ENCODE measurements at places on chromosomes 11 and 22.

DNA sequence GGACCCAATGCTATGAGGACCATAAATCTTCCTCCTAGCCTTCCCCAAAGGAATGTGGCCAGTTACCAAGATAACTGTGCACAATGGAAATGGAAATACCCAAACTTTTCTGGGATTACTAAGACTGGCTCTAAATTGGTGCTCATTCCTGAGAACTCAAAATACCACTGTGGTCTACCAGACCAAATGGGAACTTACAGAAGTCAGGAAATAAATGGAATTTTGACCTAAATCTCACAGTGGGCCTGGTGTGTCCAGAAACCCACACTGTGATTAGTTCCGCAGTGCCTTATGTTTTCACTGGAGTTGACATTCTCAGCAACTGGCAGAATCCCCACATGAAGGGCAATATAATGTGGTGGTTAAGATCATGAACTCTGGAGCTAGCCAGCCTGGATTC lies 99.4 kb upstream of the ZC3H12C start:
- DNase-seq = no peak

DNA sequence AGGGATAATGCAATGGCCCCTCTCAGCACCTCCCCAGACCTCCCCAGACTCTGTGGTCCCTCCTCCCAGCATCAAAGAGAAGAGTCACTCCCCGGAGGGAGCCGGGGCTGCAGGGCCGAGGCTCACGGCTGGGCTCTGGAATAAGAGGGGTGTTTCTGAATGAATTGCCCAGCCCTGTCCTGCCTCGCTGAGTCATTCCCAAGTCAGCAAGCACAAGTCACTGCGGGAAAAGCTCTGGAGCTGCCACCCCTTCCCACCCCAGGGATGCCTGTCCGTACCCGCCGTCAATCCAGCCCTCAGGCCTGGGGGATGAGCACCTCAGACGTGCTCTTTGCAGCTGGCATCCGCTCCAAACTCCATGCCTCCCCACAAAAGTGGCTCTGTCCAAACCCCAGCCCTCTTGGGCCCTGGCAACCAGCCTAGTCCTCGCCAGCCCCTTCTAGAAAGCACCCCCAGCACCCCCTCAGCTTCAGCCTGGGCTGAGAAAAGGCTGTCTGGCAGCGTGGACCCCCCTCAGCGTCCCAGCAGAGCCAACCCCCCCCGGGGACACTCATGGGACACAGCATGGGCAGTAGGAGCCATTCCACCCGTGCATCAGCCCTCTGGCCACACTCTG lies 22.7 kb downstream of the CELSR1 start:
- DNase-seq = no peak

DNA sequence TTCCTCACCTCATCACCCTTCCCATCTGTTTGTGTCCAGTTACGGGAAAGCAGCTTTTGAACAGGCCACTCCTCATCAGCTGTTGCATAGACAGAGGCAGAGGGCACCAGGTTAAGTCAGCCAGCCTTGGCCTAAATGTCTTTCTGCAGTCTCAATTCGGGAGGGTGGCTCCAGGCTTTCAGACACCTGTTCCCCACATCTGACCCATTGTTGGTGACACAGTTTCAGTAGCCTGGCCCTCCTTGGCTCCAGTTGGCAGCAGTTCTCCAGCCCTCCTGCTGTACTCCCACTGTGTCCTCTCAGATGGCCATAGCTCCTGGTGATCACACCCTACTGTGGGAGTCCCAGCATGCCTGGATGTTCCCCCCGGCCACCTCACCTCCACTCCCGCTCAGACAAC lies 70.8 kb upstream of the MYOD1 start:
- DNase-seq = no peak

- no peak for DNase-seq
These were observed 12.5 kb downstream of the RAC2 start for GRCh38 chr22:37231406-37232139.

GRCh38 chr22:42613872-42614301 lies 796 bp downstream of the POLDIP3 start:
- no peak for DNase-seq

DNA sequence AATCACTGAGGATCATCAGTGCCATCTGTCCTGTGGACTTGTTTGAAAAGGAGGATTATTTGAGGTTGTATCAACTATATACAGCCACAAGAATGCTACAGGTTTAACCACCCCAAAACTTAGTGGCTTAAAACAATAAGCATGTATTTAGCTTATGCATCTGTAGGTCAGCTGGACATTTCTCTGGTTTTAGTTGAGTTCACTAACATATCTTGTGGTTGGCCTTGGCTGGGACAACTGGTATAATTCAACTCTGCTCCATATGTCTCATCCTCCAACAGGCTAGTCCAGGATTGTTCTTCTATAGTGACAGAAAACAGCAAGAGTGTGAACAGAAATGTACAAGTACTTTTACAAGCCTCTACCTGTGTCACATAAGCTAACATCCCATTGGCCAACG lies 49.9 kb upstream of the SOX6 start:
- DNase-seq = no peak

DNA sequence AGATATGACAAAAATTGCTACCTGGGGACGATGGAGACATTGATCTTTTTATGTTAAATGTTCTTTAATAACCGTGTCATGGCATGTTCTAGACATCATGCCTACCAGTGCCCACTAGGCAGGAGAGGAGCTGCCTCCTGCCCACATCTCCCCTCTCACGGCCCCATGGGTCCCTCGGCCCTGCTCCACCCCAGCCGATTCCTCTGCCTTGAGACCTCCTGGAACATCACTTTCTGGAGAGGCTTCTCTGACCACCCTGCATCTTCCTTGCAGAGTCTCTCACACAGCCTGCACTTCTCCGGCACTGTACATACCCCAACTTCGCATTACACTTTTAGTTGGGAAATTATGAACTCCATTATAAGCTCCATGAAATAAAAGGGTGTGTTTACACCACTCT lies 16.8 kb downstream of the EFCAB6 start:
- no peak for DNase-seq

All from effector CD4-positive, alpha-beta T cell (primary cell).